NCI-H2029 (cell line): ENCODE measurements at places on chromosomes 1 and 21.

GRCh38 chr21:35648512-35648911, 411.8 kb downstream of the SETD4 start:
- DNase-seq, result peak; percentile 94

DNA sequence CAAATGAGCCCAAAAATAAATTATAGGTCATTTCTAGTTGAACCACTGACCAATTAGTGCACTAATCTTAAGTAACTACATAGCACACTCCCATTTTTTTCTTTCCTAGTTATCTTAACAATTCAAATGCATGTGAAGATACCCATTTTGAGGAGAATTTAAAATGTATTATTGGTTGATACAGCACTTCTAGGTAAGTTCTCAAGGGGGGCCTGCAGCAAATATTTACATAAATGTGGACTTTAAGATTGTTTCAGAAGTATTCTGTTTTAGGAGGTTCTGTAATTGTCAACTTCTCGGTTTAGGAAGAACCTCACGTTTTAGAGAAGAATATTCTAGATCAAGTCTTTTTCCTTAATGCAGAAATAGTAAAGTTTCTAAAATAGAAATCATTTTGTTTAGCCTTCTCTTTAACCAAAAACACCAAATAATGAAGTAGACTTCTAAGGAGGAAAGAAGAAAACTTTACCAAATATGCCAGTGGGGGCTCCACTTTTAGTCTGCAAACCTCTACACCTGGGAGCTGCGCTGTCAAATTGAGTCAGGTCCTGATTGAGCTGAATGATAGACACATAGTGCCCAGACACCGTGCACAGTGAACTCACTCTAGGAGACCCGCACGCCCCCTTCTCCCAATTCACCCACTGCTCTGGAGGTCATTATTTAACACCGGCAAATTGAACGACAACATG, 144.4 kb downstream of the RUNX1 start:
- DNase-seq, result no peak

- DNase-seq, result no peak
Observed at GRCh38 chr1:107964336-107965109, 457 bp downstream of the VAV3 start.

GRCh38 chr1:212401838-212402582, 12.7 kb downstream of the PACC1 start:
- no peak for DNase-seq

DNA sequence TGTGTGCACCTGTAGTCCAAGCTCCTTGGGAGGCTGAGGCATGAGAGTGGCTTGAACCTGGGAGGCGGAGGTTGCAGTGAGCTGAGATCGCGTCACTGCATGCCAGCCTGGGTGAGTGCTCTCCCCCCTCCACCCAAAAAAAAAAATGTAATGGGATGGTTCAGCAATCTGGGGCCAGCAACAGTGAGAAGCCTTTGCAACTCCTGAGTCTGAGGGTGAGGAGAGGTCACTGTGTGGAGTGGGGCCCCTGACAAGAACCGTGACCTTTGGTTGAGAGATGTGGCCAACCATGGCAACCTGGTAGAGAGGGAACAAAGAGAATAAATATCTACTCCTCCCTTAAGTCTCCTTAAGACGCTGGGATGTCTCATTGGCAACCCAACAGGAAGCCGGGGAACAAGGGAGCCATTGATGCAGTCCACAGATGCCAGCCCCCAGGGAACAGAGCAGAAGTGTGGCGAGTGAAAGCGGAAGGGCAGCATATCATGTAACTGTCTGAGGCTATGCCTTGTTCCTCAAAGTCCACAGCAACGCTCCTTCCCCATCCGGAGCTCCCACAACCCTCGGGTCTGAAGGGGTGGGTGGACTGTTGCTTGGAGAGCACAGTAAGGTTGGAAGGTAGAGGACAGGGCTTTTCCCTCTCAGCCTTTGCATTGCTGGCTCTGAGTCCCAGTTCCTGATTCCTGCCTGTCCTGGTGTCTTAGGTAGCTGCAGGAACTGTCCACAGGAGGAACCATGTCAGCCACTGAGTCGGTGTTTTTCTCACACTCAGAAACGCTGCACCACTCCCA, 8.3 kb downstream of the TRNP1 start:
- no peak for DNase-seq

DNA sequence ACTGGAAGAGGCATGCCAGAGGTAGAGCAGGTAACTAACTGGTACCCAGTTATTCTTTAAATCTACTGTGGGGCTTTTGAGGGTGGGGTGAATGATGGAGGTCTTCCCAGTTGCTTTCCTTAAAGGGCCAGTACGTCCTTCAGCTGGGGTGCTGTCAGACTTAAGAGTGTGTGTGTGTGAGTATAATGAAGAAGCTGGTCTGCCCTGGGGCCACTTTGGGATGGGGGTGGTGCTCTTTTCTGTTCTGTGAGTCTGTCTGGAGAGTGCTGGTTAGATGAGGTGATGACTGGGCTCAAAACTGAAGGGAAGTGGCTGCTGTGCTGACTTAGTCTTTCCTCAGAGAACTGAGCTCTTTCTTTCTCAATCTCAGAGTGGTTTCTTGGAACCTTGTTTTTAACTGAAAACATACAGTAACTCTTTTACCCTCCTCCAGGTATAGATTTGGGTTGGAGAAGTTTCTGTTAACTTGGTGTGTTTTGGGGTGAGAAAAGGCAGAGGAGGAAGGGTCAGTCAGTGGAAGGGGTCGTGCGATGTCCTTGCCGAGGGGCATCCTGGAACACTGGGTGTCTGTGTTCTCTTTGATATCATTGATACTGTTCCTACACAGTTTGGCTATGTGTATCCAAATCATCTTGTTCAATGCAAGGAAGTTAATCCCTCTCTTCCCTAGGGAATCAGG, 746 bp downstream of the MACF1 start:
- no peak for DNase-seq

- DNase-seq, result no peak
Observed at GRCh38 chr1:220227393-220227792, 44.9 kb downstream of the RAB3GAP2 start.

GRCh38 chr1:35220976-35221375, 28.0 kb upstream of the SFPQ start:
- no peak for DNase-seq

- DNase-seq, result no peak
Observed at GRCh38 chr1:166193057-166193698, 26.4 kb upstream of the FAM78B start.

- DNase-seq, result no peak
Observed at GRCh38 chr1:64084451-64084850, 119.0 kb upstream of the UBE2U start.

DNA sequence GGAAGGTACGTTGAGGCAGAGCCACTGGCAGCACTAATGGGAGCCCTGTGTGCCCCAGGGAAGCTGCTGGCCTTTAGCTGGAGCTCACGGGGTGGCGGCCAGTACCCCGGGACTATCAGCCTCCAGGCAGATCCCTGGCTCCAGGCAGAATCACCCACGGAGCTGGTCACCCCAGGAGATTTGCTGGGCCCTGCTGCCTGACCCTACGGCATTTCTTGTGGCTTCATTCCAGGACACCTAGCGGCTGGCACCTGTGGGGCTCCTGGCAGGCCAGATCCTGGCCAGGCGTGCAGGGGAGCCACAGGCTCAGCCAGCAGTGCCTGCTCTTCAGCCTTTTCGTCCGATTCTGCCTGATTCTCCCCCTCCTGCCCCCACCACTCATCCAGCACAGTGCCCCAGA, 7.1 kb downstream of the PADI1 start:
- DNase-seq, result no peak

DNA sequence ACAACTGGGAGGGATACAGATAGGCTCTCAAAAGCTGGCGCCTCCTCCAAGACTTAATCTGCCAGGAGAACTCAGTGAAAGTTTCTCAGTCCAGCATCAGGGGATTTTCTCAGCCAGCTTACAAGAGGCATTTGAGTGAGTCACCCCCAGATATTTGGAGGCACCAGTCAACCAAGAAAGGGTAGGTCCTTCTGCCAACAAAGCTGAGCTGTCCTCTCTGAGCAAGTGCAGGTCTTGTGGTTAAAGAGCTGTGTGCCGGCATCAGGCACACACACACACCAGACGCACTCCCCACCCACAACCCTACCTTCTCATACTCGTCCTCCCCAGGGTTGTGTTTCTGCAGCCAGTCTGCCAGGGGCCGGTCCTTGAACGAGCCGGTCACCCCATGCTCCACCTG, 27.0 kb upstream of the PPP1R15B start:
- DNase-seq, result no peak

- no peak for DNase-seq
Observed at GRCh38 chr1:159895286-159895685, 4.7 kb downstream of the CFAP45 start.

DNA sequence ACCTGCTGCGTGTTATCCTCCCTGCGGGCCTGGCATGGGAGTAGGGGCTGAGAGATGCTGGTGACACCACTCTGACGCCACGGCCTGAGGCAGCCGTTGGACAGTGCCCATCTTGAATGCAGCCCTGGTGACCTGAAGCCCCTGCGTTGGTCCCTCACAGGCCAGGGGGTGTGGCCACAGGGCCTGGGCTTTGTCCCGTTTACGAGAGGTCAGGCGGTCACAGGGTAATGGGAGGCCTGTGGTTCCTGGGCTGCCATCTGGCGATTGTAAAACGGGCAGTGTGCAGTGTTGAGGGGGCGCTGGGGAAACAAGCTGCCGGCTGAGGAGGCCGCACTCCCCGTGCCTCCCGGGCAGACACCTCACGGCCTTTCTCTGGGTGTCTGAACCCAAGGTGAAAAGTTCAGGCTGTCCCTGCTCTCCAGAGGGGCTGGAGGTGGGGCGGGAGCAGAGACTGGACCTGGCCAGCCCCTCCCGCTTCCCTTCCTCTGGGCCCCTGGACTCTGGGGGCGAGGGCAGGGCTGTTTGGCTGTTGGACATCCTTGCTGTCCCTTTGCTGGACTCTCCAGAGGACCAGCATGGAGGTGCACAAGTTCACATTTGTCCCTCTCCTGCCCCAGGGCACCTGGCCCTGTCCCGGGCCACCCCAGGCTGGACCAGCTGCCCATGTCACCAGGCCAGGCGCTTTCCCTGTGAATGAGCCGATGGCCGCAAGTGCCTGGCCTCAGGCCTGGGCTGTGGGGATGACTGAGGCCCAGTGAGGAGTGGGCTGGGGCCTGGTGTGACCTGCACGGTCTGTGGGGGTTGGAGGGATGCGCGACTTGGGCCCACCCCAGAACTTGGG, 42.4 kb downstream of the SKI start:
- no peak for DNase-seq

DNA sequence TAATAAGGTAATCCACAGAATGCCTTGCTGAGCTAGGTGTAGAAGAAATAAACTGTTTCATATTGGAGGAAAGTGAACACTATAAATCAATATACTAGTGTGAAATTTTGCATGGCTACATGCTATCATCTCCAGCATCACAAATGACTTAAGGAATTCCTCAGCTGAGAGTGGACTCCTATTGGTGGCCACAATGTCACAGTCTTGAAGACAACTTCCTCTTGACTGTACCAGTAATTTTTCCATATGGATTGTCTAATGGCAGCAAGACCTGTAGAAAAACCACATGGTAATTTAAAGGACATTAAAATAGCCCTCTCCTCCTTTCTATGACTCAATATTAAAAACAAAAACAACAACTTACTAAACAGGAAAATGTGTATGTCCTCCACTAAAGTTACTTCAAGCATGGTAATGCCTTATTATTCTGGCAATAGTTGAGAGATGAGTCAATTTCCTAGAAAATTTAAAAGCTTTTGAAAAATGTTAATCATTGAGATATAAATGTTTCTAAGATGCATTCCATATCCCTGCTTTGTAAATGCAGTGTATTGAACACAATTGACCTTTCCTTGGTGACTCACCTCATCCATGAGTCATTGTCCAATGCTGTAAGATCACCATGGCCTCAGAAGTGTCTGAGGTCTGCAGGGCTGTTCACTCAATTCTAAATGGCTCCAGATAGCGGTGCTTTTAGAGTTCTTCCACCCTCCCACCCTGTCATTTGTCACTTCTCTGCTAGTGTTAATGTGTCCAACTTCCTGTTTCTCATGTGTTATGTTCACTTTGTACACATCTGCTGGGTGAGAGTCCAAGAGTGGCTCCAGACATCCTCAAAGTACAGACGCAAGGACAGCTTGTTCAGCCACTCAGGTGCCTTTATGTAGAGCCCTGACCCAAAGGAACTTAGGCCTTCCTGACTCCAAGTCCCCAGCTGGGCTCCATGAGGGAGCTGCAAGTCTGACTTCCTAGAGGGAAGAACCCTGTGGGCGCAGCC, 32.8 kb upstream of the DNASE2B start:
- peak; percentile 35 for DNase-seq

- no peak for DNase-seq
Observed at GRCh38 chr1:48532976-48533375, 61.0 kb upstream of the SPATA6 start.

DNA sequence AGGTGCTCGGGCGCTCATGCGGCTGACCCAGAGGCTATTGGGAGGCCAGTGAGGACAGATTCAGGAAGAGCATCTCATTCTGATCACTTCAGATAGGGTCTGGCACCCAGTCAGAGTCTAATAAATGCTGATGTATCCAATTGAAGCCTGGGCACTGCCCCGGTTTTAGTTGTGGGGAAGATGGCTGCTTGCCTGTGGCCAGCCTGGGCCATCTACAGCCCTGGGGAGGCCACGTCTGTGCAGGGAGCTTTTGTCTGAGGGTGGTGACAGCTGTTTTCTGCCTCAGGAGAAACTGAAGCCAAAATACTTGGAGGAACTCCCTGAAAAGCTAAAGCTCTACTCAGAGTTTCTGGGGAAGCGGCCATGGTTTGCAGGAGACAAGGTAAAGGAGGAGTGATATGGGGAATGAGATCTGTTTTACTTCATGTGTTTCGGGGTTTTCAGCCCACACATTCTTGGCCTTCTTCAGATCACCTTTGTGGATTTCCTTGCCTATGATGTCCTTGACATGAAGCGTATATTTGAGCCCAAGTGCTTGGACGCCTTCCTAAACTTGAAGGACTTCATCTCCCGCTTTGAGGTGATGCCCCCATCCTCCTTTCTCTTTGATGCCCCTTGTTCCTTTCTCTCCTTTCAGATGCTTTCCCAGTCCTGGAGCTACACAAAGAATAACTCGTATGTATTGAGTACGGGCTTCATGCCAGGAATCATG, 2.8 kb downstream of the GSTM5 start:
- no peak for DNase-seq

DNA sequence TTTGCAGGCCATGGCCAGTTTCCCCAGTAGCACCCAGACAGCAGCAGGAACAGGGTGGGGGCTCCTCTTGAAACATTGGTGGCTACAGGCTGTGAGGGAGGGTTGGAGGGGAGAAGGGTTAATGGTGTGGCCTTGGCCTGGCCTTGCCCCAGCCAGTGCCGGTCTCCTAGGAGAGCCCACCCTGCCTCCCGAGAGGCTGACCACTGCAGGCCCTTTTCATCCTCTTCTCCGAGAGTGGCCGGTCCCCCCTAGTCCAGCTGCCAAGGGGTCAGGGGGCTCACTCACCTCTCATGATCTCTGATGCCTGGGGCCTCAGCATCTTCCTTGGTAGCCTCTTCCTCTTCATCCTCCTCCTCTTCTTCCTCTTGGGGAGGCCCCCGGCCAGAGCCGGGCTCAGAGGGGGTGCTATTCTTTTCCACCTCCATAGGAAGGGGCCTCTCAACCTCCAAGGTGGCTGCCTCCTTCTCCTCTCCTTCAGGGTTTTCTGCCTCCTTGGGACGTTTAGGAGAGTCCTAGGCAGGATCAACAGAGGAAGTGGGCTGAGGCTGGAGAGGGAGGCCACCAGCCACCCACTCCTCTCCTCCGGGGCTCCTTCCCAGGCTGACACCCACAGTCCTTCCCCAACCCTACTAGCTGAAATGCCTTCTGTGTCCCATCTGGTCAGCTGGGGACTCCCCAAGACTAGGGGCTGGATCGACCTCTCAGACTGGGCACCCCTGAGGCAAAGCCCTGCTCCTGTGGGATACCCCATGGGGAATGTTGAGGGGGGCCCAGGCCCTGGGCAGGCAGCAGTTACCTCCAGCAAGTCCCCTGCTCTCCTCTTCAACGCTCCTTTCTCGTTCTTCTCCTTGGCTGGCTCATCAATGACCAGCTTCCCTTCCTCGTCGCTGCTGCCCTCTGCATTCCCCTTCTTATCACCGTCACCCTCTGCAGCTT, 2.7 kb upstream of the MRPL24 start:
- no peak for DNase-seq
